ENCODE measurements at places on chromosomes 12 and 14.

DNA sequence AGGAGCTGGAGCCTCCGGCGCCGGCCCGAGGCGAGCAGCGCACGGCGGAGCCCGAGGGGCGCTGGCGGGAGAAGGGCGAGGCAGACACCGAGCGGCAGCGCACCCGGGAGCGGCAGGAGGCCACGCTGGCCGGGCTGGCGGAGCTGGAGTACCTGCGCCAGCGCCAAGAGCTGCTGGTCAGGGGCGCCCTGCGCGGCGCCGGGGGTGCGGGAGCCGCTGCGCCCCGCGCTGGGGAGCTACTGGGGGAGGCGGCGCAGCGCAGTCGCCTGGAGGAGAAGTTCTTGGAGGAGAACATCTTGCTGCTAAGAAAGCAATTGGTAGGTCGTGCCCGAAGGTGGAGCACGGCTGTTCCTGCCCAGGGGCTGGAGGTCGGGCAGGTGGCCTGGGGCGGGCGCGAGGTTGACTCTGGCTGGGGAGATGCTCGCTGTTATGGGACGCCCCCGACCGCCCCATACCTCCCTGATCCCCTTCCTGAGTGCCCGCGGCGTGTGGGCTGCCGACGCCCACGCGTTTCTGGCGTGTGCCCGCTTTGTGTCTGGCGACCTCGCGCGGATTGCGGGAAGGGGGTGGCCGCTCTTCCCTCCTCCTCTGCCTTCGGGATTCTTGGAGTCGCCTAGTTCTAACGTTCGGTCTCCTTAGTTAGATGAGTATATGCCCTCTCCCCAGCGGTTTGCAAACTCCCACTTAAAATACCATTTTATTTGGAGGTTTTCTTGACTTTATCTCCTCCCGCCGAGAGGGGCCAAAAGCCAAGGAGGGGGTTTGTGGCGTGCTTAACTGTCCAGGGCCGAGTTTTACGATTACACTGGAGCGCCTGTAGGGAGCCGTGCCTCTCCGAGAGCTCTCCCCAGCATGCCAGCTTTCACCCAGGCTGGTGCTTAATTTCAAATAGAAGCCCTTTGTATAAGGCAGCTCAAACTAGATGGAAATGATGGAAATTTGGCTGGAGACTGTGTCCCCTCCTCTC lies 752 bp downstream of the DACT1 start:
- peak; percentile 33 for DNase-seq
- no peak overlapping the region for H3K27ac ChIP-seq
- H3K4me1 ChIP-seq: peaks cover 13% of the 10 kb centered on the region
- H3K27me3 ChIP-seq: no peaks in the 10 kb centered on the region
- peak overlapping the region; percentile 55 for H3K4me3 ChIP-seq

DNA sequence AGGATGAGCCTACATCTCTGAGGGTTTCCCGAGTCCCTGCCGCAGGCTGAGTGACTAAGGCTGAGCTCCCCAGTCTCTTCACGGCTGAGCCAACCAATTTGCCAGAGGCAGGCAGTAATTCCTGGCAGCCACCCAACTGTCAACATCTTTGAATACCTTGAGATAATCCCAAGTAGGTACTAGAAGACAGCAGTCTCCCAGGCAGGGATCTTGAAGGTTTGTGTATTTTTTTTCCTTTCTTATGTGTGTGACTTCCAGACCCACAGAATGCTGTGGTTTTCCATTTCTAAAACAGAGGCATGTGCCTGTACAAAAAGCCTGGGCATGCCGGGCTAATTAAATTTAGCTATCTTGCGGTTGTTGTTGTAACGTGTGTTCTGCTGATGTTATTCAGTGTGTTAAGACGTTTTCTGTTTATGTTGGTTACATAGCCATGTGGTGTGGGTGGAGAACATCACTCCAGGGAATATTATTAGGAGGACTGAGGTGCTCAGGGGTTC lies 155.5 kb downstream of the ANO2 start:
- no peak overlapping the region for H3K4me3 ChIP-seq
- H3K27ac ChIP-seq: no peak overlapping the region
- no peak for DNase-seq
- H3K27me3 ChIP-seq: no peaks in the 10 kb centered on the region

DNA sequence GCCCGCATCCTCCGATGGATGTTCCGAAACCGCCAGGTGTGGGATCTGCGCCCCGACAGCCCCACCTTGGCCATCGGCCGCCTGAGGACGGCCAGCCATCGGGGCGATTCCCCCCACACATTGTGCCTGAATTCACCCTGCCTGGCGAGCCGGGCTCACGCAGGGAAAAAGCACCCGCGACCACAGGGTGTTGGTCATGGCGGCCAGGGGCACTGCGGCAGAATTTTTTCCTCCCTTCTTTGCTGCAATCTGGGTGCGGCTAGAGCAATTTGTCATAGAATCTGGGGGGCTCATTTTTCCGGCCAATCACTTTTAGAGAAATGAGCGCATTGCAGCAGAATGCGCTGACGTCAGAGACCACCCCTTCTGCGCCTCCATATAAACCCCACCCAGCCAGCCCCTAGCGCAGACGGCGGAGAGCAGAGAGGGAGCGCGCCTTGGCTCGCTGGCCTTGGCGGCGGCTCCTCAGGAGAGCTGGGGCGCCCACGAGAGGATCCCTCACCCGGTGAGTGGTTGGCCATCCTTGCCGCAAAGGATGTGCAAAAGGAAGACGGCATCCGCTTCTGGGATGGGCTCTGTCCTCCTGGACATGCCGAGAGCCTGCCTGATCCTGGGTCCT lies at the start of gene MEG3:
Gene MEG3, plus strand, starts transcription at position 406 of the 619 bp plus-strand sequence.
- no peaks in the 10 kb centered on the region for H3K27me3 ChIP-seq
- no peak for DNase-seq
- no peaks in the 10 kb centered on the region for H3K36me3 ChIP-seq

GRCh38 chr12:71763677-71764379 lies 9.2 kb downstream of the RAB21 start:
- H3K27ac ChIP-seq: no peak overlapping the region
- H3K4me3 ChIP-seq: no peak overlapping the region
- no peaks in the 10 kb centered on the region for H3K4me1 ChIP-seq
- H3K36me3 ChIP-seq: peaks cover 25% of the 10 kb centered on the region

- no peaks in the 10 kb centered on the region for H3K36me3 ChIP-seq
- peak; percentile 83 for DNase-seq
- no peak overlapping the region for H3K4me3 ChIP-seq
- peaks cover 9% of the 10 kb centered on the region for H3K4me1 ChIP-seq
- no peaks in the 10 kb centered on the region for H3K27me3 ChIP-seq
Observed at GRCh38 chr14:74945852-74946658, 9.3 kb downstream of the PGF start.

GRCh38 chr12:32483499-32483898 lies 84.1 kb downstream of the FGD4 start:
- H3K4me3 ChIP-seq: no peak overlapping the region
- H3K27me3 ChIP-seq: no peaks in the 10 kb centered on the region
- H3K4me1 ChIP-seq: no peaks in the 10 kb centered on the region
- no peak overlapping the region for H3K27ac ChIP-seq
- no peak for DNase-seq
- no peaks in the 10 kb centered on the region for H3K36me3 ChIP-seq

DNA sequence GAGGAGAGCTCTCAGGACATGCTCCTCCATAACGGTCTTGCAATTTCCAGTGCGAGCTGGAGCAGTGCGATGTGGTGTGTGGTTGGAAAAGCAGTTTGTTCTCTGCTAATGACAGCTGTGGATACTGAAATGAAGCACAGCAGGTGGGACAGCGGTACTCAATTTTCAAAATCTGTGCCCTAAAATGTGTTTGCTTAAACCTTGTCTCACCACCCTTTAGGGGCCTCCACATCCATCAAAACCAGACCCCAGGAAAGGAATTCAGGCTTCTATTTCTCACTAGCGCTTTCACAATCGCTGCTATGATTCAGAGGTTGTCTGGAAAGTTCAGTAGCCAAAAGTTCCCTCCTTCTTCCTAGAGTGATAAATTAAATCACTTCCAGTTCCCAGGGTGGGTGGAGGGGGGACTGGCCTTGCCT lies 440.8 kb downstream of the EGLN3 start:
- no peaks in the 10 kb centered on the region for H3K36me3 ChIP-seq
- DNase-seq: no peak
- H3K27ac ChIP-seq: no peak overlapping the region
- H3K27me3 ChIP-seq: no peaks in the 10 kb centered on the region
- H3K4me3 ChIP-seq: no peak overlapping the region

- no peaks in the 10 kb centered on the region for H3K27me3 ChIP-seq
- peaks cover 58% of the 10 kb centered on the region for H3K36me3 ChIP-seq
- no peak overlapping the region for H3K27ac ChIP-seq
- H3K4me1 ChIP-seq: peaks cover 2% of the 10 kb centered on the region
- H3K4me3 ChIP-seq: no peak overlapping the region
- no peak for DNase-seq
Observed at GRCh38 chr14:94043756-94044475, 17.8 kb downstream of the OTUB2 start.

DNA sequence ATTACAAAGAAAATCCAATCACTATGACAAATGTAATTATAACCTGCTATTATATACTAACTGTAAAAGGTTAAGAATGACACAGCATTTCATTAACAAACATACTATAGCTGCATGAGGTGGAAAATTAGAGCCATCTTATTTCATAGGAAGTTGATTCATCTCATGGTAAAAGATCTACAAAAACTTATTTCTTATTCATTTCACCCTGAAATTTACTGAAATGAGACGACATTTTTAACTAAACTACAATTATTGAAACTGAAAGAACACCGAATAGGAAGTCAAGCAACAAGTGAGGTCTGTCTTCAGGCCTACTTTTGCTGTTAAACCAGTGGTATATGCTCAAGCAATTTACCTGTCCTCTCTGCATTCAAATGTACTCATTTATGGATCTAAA lies 87.2 kb downstream of the CEP83 start:
- H3K36me3 ChIP-seq: peaks cover 23% of the 10 kb centered on the region
- no peaks in the 10 kb centered on the region for H3K27me3 ChIP-seq
- no peak overlapping the region for H3K4me3 ChIP-seq

- no peak overlapping the region for H3K27ac ChIP-seq
- no peak for DNase-seq
- peaks cover 12% of the 10 kb centered on the region for H3K27me3 ChIP-seq
- H3K4me3 ChIP-seq: no peak overlapping the region
- no peaks in the 10 kb centered on the region for H3K36me3 ChIP-seq
Observed at GRCh38 chr12:109277899-109278762, 31.0 kb downstream of the FOXN4 start.

DNA sequence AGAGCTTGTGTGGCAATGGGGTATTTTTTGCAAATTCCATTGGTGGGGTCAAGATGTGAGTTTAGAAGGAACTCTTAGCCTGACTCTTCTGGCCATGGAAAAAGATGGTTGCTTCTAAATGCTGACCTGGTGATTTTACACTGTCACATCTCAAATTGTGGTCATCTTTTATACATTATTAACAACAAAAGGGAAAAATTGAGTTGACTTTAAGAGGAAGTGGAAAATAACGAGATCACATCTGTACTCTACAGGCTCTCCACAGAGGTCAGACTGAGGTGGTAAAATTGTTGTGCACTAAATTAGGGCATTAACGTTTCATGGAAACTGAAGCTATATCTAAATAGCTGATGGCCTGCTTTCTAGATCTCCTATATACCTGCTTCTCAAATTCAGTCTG lies 44.7 kb downstream of the PTPN11 start:
- no peak overlapping the region for H3K27ac ChIP-seq
- H3K27me3 ChIP-seq: no peaks in the 10 kb centered on the region
- peaks cover 3% of the 10 kb centered on the region for H3K36me3 ChIP-seq
- DNase-seq: no peak
- peaks cover 1% of the 10 kb centered on the region for H3K4me1 ChIP-seq

GRCh38 chr14:73761618-73762355 lies 47.6 kb upstream of the PNMA1 start:
- H3K4me3 ChIP-seq: no peak overlapping the region
- H3K4me1 ChIP-seq: peaks cover 21% of the 10 kb centered on the region
- H3K27ac ChIP-seq: no peak overlapping the region
- peaks cover 12% of the 10 kb centered on the region for H3K27me3 ChIP-seq
- no peak for DNase-seq
- H3K36me3 ChIP-seq: no peaks in the 10 kb centered on the region

- H3K27ac ChIP-seq: no peak overlapping the region
- no peak for DNase-seq
- H3K4me3 ChIP-seq: no peak overlapping the region
- no peaks in the 10 kb centered on the region for H3K27me3 ChIP-seq
- H3K36me3 ChIP-seq: no peaks in the 10 kb centered on the region
Observed at GRCh38 chr14:57692671-57693070, 173.2 kb downstream of the SLC35F4 start.

All from neuronal stem cell (in vitro differentiated cells).